Stimulated activated CD8-positive, alpha-beta memory T cell treated with anti-CD3 and anti-CD28 coated beads, Interleukin-4, amount 100 ng/mL, for 48 hours (primary cell): ENCODE measurements at places on chromosomes 4 and X.

DNA sequence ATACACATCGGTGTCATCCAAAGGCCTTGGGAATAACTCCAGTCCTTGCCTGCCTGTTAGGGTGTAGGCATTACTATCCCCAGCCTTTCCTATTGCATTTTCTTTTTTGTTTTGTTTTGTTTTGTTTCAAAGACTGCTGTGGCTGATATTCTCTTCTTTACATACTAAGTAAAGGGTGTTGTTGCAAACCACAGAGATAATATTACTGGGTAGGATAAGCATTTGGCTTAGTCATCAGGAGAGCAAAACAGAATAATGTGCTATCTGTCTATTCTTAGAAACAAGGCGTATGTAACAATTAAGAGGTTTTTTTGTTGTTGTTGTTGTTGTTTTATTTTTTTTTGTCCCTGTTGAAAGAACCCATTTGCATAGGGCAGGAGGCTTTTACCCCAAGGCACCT is 41.8 kb downstream of the UGT2B28 start:
- no peak for DNase-seq

DNA sequence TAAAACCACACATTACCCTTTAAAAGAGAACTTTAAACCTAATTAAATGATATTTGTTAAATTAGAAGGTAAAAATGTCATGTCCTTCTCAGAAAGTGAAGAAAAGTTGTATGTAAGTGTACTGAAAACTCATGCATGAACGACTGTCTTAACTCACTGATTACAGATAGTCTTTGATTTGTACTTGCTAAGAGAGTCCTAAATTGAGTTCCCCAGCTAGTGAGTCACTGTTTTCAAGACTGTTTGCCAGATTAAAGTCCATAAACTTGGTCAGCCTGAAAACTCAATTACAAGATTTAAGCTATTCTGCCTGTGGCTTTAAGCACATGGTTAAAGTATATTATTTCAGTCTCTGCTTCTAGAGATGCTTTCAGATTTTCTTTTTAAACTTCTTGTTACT is 124.9 kb upstream of the ZCCHC13 start:
- DNase-seq: no peak

DNA sequence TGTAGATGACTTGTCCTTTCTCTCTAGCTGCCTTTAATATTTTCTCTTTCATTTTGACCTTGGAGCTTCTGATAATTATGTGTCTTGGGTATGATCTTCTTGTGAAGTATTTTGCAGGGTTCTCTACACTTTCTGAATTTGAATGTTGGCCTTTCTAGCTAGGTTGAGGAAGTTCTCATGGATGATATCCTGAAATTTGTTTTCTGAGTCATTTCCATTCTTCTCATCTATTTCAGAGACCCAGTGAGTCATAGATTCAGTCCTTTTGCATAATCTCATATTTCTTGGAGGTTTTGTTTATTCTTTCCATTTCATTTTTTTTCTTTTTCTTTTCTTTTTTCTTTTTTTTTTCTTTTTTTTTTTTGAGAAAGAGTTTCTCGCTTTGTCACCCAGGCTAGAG is 585.7 kb upstream of the PABPC4L start:
- DNase-seq: no peak

DNA sequence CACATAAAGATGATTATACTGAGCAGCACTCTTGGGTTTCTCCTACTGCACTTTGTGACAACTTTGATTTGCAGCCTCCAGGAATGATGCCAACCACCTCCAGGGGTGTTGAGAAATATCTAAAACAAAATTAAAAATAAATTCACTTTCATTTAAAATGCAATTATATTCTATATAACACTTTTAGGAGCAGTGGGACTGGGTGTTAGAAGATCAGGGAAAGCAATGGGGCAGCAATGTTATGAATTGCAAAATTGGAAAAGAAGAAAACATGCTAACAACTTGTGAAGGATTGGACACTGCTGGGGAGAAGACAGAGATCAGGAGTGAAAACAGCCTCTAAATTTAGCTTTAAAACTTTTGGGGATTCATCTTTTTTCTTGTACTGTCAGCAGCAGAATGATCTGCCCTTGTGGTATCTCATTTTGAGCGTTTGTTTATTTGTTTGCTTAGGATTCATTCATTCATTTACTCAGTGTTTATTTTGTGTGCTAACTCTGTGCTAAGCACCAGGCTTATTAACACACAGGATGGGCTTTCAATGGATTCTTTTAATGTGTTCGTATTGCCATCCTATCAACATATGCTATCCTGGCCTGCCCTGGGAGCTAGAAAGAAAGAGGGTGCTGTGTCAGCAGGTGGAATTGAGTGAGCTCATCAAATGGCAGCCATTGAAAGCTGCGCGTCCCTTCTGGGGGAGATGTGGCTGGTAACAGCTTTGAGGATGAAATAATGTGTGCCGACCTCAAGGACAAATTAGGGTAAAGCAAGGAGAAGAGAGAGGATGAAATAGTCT is 96.5 kb downstream of the FRMPD4 start:
- no peak for DNase-seq

- no peak for DNase-seq
Observed at GRCh38 chrX:130347321-130347720, 7.6 kb downstream of the SLC25A14 start.

- no peak for DNase-seq
Observed at GRCh38 chrX:4550018-4550417, 836.6 kb upstream of the PRKX start.

DNA sequence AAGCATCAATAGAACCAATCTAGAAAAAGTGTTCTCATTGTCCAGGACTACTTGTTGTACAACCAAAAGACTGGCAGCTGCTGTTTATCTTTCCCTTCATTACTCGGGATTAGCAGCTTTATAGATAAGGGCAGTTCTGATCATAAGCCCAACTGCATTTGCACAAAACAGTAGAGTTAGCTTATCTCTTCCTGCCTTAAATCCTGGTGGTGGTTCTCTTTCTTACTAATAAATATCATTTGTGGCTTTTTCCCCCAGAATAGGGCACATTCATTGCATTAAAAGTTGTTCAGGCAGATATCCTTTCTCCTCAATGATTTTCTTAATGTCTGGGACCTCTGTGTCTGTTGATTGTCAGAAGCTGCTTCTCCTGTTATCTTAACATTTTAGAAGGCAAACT is 20.2 kb upstream of the RRAGB start:
- no peak for DNase-seq

DNA sequence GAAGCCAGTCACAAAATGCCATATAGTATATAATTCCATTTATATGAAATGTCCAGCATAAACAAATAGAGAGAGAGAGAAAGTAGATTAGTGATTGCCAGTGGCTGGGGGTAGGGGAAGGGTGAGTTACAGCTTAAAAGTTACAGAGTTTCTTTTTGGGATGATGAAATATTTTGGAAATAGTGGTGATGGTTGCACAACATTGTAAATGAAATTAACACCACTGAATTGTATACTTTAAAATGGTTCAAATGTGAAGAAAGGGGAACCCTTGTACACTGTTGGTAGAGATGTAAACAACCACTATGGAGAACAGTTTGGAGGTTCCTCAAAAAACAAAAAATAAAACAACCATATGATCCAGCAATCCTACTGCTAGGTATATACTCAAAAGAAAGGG is 131.2 kb upstream of the GPC4 start:
- DNase-seq: no peak

- DNase-seq: no peak
Observed at GRCh38 chr4:174053895-174054294, 229.6 kb downstream of the FBXO8 start.

GRCh38 chr4:19285146-19285545 is 966.6 kb upstream of the SLIT2 start:
- no peak for DNase-seq

- DNase-seq: no peak
Observed at GRCh38 chrX:109190542-109190941, 291.3 kb downstream of the GUCY2F start.

- DNase-seq: no peak
Observed at GRCh38 chr4:98919996-98920395, 8.9 kb downstream of the EIF4E start.

DNA sequence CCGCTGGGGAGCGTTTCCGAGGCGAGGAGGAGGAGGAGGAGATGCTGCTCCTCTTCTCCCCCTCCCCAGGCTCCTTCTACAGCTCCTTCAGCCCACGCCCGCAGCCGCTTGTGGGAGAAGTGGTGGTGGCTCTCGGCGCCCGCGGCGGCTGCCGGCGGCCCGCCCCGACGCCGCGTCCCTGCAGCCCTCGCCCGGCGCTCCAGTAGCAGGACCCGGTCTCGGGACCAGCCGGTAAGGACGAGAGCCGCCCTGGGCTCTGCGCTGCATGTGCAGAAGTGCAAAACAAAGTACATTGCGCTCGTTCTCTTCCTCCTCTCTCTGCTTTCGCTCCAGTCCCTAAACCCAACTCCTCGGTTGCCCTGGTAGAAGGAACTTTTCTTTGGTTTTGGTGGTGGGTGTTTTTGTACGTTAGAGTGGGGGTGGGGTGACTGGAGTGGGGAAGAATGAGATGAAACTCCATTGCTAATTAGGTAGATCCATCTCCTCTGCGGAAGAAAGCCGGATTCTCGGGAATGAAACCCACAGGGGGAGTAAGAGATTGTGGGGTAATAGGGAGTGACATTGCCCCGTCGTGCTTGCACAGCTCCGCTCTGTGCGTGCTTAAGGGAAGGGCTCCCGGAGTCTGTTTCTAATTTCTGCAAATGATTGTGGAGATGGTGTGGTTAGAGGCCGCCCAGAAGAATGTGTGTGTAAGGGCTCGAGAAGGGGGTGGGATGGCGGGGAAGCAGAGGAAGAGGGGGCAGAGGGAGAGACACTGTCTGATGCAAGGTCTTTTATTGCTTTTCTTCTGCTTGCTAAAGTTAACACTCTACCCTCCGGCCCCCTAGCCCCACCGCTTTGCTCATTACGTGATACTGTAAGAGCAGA is 677 bp downstream of the PTPN13 start:
- peak; percentile 36 for DNase-seq

DNA sequence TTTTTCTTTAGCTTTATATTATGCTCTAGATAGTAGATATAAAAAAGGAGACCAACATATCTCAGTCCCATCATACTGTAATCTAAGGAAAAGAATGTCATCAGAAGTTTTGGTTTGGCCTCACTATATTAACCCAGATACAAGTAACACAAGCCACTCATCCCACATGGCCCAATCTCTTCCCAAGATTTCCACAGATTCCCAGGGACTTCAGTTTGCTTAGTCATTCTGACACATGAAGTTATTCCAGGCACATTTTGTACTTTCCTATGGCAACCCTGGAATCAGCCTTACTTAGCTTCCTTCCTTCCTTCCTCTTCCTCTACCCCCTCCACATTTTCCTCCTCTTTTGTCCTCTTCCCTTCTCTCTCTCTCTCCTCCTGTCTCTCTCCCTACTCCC is 21.7 kb upstream of the DCLK2 start:
- DNase-seq: no peak

GRCh38 chr4:8939840-8940742 is 68.5 kb upstream of the HMX1 start:
- no peak for DNase-seq

DNA sequence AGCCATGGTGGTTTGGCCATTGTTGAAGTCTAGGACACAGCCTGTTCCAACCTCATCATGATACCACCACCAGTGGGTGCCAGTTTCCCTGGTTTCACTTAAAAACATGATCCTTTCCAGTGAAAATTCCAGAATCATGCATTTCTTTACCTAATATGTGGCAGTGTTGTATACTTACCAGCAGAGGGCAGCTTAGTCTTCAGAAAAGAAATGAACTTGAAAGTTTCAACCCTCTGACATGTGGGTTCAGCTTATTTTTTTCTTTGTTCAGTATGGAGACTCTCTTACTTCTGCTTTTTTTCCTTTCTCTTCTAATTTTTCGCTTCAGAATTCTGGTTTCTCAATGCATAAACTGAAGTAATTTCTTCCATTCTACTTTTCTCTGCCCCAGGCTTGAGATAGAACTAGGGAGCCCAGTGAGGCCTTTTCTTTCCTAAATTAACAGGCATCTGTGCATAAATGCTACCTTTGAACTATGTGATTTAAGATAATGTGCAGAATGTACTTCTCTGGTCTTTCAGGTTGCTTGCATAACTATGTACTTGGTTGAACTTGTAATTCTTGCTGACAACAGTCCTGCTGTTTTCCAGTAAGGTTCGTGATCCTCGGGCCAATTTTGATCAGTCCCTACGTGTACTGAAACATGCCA is 10.7 kb downstream of the LIAS start:
- DNase-seq: no peak

- no peak for DNase-seq
Observed at GRCh38 chr4:173130687-173131086, 37.9 kb upstream of the GALNT7 start.

DNA sequence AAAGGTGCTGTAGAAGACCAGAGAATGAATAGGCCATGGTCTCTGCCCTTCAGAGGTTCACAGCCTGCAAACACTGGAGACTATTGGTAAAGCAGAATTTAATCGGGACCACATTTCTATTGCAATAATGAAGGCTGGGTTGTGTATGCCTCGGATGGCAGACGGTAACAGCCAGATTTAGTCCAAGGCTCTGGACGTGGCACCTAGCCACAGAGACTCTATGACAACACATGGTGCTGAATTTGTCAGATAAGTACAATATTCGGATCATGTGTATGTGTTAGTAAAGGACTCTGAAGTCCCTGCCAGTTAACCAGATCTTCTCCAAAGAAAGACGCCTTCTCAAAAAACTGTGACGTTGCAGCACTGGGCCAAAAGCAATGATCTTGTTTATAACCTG is 129.0 kb downstream of the DCTD start:
- DNase-seq: no peak

DNA sequence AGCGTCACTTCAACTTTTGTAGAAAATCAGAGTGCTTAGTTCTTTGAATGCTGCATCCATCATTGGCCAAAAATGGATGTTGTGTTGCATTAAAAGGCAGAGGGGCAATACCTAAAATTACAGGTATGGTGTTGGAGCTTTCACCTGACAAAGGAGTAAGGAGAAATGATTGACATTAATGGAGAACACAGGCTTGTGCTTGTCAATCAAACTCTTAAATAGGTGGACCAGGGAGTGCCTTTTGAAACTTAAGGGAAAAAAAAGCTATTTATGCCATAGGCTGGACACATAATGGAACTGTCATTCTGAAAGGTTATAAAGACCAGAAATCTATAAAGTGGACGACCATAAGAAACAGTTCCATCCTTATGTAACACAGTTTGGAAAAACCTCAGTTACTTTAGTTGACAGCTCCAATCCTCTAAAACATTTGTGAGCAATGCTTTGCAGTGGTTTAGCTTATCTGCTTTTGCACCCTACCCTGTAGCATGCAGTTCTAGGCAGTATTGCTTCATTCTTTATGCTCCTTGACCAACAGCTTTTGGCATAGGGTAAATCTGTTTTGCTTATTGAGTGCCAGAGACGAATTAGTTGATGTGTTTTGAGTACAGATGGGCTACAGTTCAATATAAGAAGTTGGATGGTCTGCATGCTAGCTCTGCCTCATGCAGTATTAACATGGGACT is 2.4 kb downstream of the HADH start:
- no peak for DNase-seq

- DNase-seq: no peak
Observed at GRCh38 chrX:96703816-96704215, 19.2 kb downstream of the DIAPH2 start.
